ENCODE measurements at places on chromosomes 7 and 10.

DNA sequence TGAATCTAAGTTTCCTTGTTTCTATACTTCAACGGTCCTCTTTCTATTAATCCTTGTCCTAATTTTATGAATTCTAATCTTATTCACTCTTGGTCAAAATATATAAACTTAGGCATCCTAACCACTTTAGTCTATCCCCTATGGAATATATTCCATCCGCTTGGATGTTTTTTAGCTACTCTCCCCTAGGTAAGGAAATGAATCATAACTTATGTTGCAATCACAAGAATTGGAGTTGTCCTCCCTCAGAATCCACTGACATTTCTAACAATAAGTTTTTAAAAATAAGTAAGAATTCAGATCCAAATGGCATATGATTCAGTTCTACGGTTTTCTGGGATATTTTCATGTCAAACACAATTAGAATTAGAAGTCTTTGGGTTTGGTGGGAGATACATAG lies 1081.6 kb downstream of the SORCS1 start:
- no peak for DNase-seq

- no peak for DNase-seq
Observed at GRCh38 chr7:4119848-4120247, 562.2 kb upstream of the FOXK1 start.

DNA sequence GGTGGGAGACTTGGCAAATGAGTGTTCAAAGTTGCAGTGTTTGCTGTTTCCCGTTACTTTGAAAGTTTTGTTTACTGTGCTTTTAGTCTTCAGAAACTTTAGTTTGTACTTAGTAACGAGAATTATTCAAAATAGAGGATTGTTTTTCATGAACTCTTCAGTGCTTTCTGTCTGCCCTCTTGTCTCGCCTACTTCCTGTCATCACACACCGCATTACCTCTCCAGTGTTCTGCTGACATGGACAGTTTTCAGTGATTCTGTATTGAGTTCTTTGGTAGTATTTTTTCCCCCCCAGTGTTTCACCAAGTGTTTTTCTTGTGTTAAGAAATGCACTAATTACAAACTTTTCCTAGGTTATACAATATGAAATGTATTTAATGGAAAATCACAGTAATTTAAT lies 207.0 kb downstream of the MLLT10 start:
- DNase-seq: no peak

DNA sequence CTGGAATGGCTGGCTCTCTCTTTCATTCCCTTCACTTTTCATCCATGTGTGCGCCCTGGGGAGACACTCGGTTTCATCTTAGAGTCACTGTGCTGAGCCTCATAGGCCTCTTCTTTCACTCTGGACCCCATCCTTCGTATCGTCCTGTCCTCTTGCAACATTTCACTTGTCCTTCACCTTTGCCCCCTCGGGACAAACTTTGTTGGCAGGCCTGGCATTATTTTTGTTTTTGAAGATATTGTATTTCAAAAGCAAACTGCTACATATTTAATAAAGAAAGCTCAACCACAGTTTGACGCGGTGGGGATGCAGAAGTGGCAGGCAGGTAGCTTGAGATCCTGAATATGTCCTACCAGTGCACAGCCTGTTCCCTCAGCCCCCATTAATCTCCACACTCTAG lies 36.6 kb downstream of the HIPK2 start:
- no peak for DNase-seq

Data from stimulated activated CD4-positive, alpha-beta T cell treated with anti-CD3 and anti-CD28 coated beads, TNF-alpha, amount 100 ng/mL, for 4 hours (primary cell).